ENCODE measurements at places on chromosomes 16 and 17.

DNA sequence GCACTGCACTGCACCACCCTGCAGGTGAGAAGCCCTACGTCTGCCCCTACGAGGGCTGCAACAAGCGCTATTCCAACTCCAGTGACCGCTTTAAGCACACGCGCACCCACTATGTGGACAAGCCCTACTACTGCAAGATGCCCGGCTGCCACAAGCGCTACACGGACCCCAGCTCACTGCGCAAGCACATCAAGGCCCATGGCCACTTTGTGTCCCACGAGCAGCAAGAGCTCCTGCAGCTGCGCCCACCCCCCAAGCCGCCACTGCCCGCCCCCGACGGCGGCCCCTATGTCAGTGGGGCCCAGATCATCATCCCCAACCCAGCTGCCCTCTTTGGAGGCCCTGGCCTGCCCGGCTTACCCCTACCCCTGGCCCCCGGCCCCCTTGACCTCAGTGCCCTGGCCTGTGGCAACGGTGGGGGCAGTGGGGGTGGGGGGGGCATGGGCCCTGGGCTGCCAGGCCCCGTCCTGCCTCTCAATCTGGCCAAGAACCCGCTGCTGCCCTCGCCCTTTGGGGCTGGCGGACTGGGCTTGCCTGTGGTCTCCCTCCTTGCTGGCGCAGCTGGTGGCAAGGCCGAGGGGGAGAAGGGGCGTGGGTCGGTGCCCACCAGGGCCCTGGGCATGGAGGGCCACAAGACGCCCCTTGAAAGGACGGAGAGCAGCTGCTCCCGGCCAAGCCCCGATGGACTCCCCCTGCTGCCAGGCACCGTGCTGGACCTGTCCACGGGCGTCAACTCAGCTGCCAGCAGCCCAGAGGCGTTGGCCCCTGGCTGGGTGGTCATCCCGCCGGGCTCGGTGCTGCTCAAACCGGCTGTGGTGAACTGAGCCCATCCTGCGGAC is 14.2 kb downstream of the PAM16 start:
- no peak for DNase-seq

- DNase-seq, result no peak
Measured at GRCh38 chr17:51507444-51507843, 247.1 kb downstream of the UTP18 start.

DNA sequence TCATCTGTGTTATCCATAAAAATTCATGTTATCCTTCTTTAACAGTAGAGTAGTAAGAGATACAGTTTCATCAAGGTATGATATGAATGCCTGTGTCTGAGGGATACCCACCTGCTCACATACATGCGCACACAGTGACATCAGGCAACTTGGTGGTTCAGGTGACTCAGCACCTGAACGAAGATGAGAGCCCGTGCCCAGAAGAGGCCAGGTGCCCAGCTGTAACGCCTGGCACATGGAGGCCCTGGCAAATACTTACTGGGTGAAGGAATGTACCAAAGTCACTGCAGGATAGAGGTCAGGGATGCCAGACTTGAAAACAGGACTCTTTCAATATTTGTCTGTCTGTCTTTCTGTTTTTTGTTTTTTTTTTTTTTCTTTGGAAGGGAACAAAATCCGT is 72.6 kb upstream of the LGALS9 start:
- no peak for DNase-seq

DNA sequence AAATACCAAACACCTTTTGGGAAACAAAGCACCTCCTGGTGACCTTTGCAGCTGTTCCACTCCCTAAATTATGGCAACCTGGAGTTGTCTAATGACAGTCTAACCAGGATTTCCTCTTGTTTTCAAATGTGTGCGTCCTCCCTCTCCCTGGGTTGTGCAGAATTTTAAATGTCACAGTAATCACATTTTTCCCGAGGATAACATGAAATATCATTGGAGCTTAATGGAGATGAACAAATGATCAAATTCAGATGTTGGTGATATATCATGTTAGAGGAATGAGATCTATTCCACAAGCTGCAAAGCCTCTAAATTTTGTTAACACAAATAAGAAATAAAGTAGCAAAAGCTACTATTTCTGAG is 86.9 kb upstream of the HLF start:
- no peak for DNase-seq

GRCh38 chr17:14940938-14941265 is 324.2 kb downstream of the PMP22 start:
- no peak for DNase-seq

DNA sequence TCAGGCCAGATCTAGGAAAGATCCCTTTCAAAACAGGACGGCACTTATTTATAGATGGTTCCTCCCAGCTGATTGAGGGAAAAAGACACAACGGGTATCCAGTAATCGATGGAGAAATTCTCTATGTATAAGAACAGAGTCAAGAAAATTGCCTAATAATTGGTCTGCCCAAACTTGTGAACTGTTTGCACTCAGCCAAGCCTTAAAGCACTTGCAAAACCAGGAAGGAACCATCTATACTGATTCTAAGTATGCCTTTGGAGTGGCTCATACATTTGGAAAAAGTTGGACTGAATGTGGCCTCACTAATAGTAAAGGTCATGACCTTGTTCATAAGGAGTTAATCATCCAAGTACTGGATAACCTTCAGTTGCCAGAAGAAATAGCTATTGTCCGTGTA is 5.9 kb downstream of the HPR start:
- no peak for DNase-seq

DNA sequence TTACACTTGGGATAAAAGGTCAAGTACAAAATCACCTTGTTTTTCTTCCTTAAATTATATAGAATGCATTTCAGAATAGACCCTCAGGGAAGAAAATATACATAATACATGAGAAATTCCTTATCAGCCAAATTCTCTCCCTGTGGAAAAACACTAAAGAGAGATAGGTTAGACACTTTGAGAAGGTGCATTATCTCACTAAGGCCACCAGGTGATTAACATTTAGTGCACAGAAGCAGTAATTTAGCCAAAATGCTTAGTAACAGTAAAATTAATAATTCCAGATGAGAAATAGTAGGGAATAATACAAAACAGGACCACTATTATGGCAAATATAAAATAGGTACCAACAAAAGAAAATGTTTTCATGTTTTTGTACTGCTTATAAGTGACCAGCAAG is 185.3 kb upstream of the C17orf78 start:
- DNase-seq, result no peak

- DNase-seq, result no peak
Measured at GRCh38 chr17:51032850-51033249, 87.8 kb downstream of the SPAG9 start.

- no peak for DNase-seq
Measured at GRCh38 chr17:61349350-61349749, 50.3 kb upstream of the TBX2 start.

DNA sequence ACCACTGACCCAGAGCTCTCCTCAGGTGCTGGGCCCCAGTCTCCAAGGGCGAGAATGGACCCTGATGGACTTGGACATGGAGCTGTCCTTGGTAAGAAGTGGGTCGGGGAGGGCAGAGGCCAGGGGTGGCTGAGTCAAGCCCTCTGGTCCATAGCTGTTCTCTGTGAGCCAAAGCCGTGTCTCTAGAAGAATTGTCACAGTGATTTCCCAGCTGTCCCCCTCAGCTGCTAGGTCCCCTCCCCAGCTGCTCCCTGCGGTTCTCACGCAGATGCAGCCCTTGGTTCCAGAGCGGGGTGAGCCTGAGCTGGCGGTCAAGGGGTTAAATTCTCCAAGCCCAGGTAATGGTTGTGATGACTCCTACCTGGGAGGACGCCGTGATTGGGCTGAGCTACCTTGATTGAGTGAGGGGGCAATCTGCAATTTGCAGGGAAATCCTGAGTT is 1.3 kb upstream of the NOL3 start:
- DNase-seq, result no peak

GRCh38 chr17:21021208-21021803 is 21.5 kb downstream of the USP22 start:
- no peak for DNase-seq

- no peak for DNase-seq
Measured at GRCh38 chr17:49583889-49584288, 8.2 kb downstream of the NXPH3 start.

- no peak for DNase-seq
Measured at GRCh38 chr16:85002608-85003007, 8.7 kb downstream of the ZDHHC7 start.

DNA sequence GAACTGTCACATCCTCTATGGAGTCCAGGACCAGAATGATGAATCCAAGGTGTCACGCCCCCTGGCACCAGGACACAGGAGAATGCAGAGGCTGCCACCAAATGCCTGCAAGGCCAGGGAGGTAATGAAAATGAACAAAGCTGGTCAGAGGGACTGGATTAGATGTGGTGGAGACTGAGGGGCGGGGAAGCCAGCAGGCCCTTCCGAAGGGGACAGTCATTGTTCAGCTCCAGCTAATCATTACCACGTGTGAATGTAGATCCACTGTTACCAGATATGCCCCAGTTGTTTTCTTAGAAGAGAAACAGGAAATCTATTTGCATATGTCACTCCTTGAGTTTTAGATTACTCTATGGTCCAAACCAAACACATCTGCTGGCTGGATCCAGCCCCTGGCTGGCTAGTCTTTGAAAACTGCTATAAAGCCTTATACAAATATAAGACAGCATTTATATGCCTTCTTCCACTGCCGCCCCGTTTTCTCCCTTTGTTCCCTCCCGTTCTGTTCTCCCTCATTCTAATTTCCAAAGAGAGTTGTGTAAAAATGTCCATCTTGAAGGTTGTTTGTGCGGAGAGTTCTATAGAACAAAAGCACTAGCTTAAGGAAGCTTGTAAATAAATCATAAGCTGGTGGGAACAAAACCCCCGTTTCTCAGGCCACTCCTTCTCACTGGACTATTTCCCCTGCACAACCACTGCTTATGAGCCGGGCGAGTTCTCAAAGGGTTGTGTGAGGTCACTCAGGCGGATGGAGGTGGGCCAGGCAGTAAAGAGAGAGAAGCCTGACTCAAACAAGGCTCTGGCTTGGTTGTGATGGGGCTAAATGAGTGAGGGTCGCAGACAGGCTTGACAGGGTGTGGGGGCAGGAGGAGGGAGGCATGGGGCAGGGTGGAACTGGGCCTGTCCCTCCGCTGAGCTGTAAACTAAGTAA is 14.2 kb downstream of the CRYM start:
- DNase-seq, result no peak

Data from D341Med (cell line).